ENCODE measurements at places on chromosomes 1 and 21. TPM values are rescaled to one million over a fixed set of nuclear protein-coding genes. Genes with fewer than 3 reads are reported as not detected.

- H3K4me1 ChIP-seq: no peaks in the 10 kb centered on the region
- DNase-seq: peak; percentile 75
- H3K27me3 ChIP-seq: no peaks in the 10 kb centered on the region
Measured at GRCh38 chr1:869499-870244, 54.1 kb upstream of the SAMD11 start.

- no peaks in the 10 kb centered on the region for H3K4me1 ChIP-seq
- peak; percentile 46 for DNase-seq
- no peak overlapping the region for H3K4me3 ChIP-seq
- H3K27ac ChIP-seq: no peak overlapping the region
- H3K27me3 ChIP-seq: peaks cover 8% of the 10 kb centered on the region
Measured at GRCh38 chr1:29700491-29700890, 464.2 kb downstream of the PTPRU start.

DNA sequence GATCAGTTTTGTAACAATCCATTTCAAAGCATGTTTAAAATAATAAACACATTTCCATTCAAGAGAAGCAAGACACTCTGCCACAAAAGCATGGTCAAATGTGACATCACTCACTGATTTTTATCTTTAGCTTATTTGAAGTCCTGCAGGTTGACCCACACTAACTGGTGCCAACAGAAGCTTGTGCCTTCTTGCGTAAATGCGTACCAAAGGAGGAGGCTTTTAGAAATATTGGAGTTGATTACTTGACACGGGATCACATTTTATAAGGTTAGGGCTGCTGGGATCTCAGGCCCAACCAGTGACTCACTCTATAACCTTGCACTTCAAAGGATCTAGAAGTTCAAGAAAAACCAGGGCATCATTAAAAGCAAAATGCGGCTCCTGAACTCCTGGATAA lies 203.6 kb downstream of the PCP4 start:
- H3K36me3 ChIP-seq: no peaks in the 10 kb centered on the region
- H3K4me1 ChIP-seq: no peaks in the 10 kb centered on the region
- DNase-seq: no peak

GRCh38 chr1:22722901-22723550 lies 12.4 kb downstream of the EPHB2 start:
- peaks cover 12% of the 10 kb centered on the region for H3K4me1 ChIP-seq
- H3K27ac ChIP-seq: no peak overlapping the region
- H3K27me3 ChIP-seq: no peaks in the 10 kb centered on the region
- H3K36me3 ChIP-seq: no peaks in the 10 kb centered on the region
- no peak overlapping the region for H3K4me3 ChIP-seq

DNA sequence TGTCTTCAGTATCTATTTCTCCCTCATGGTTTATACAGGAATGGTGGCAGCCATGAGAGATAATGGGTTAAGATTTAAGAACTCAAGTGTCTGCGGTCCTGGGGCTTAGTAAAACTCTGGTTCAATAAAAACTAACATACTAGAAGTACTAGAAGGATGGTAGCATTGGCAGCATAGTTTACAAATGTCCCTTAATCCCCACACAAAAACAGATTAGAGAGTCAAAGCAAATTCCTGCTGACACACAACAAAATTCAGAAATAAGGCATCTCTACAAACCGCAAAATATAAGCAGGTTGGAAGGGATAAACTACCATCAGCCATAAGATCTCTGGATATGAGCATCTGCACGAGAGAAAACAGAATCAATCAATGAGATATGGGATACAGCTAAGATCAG lies 234.4 kb downstream of the RERE start:
- H3K36me3 ChIP-seq: no peaks in the 10 kb centered on the region
- no peaks in the 10 kb centered on the region for H3K27me3 ChIP-seq
- peaks cover 4% of the 10 kb centered on the region for H3K4me1 ChIP-seq
- H3K4me3 ChIP-seq: no peak overlapping the region
- H3K27ac ChIP-seq: no peak overlapping the region

DNA sequence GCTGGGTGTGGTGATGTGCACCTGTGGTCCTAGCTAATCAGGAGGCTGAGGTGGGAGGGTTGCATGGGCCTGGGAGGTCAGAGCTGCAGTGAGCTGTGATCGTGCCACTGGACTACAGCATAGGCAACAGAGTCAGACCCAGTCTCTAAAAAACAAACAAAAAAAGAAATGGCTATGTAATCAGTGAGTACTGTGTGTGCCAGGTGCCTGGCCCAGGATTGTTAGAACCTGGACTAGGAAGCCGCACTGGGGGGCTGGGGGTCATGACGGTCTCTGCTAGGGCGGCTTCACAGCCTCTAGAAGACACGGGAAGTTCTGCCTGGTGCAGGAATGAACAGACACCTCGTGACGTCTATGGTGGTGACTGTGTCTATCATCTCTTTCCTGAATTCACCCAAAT lies 8.5 kb downstream of the TMEM9 start:
- H3K4me1 ChIP-seq: no peaks in the 10 kb centered on the region
- H3K27ac ChIP-seq: no peak overlapping the region
- H3K4me3 ChIP-seq: no peak overlapping the region
- no peaks in the 10 kb centered on the region for H3K27me3 ChIP-seq

GRCh38 chr1:158689875-158690274 lies 3.4 kb upstream of the SPTA1 start:
- no peaks in the 10 kb centered on the region for H3K36me3 ChIP-seq
- no peak overlapping the region for H3K4me3 ChIP-seq
- no peak overlapping the region for H3K27ac ChIP-seq
- no peaks in the 10 kb centered on the region for H3K27me3 ChIP-seq
- DNase-seq: no peak

- no peak for DNase-seq
- no peaks in the 10 kb centered on the region for H3K4me1 ChIP-seq
- no peak overlapping the region for H3K27ac ChIP-seq
- no peak overlapping the region for H3K4me3 ChIP-seq
Measured at GRCh38 chr1:111294390-111294789, 3.7 kb downstream of the CHIA start.

PRR9 gene
- not detected for total RNA-seq

C1orf210 gene
- total RNA-seq: 24.7 TPM
